ENCODE measurements at places on chromosomes 5 and 9.

- DNase-seq = no peak
Measured at GRCh38 chr5:54709096-54709495, 191.5 kb downstream of the SNX18 start.

- DNase-seq = no peak
Measured at GRCh38 chr9:27261517-27262211, 35.3 kb downstream of the EQTN start.

DNA sequence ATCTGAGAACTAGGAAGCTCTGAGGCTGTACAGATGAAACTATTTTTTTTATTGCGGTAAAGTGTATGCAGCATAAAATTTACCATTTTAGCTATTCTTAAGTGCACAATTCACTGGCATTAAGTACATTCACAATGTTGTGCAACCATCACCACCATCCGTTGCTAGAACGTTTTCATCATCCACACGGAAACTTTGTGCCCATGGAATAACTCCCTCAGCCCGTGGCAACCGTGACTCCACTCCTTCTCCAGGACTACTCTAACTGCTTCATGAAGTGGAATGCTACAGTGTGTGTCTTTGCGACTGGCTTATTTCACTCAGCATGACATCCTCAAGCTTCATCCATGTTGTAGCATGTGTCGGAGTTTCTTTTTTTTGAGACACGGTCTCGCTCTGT is 57.1 kb downstream of the COL23A1 start:
- no peak for DNase-seq

GRCh38 chr9:129558063-129558550 is 62.8 kb downstream of the C9orf50 start:
- DNase-seq = no peak

- DNase-seq = no peak
Measured at GRCh38 chr5:134114886-134115805, 665 bp downstream of the TCF7 start.

DNA sequence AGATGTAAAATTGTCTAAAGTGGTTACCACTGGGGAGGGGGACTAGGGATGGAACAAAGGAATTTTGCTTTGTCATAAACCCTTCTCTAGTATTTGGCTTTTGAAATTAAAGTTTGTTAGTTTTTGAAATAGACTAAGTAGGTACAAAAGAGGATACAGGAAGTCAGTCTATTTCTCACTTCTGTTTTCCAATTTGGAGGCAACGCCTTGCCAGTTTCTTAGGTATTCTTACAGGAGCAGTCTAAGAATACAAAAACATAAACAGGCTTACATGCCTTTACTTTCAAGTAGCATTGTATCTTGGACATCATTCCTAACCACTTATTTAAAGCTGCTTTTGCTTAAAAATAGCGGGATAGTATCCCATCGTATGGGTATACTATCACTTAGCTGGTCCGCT is 34.4 kb downstream of the ALG2 start:
- DNase-seq = no peak

- no peak for DNase-seq
Measured at GRCh38 chr9:35868933-35869332, 1.3 kb downstream of the OR13J1 start.

GRCh38 chr5:91384671-91385430 is 1.7 kb upstream of the ARRDC3 start:
- DNase-seq = no peak

- no peak for DNase-seq
Measured at GRCh38 chr5:10332301-10332700, 21.2 kb upstream of the MARCHF6 start.

DNA sequence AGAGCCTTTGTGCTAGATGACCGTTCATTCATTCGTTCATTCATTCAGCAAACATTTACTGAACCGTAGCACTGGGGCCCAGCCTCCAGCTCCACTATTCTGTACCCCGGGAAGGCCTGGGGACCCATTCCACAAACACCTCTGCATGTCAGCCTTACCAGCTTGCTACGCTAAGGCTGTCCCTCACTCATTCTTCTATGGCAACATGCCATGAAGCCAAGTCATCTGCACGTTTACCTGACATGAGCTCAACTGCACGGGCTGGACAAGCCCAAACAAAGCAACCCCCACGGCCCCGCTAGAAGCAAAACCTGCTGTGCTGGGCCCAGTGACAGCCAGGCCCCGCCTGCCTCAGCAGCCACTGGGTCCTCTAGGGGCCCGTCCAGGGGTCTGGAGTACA is 6.0 kb downstream of the CEL start:
- DNase-seq = no peak

GRCh38 chr9:118701985-118702384 is 667.2 kb downstream of the BRINP1 start:
- DNase-seq = no peak

DNA sequence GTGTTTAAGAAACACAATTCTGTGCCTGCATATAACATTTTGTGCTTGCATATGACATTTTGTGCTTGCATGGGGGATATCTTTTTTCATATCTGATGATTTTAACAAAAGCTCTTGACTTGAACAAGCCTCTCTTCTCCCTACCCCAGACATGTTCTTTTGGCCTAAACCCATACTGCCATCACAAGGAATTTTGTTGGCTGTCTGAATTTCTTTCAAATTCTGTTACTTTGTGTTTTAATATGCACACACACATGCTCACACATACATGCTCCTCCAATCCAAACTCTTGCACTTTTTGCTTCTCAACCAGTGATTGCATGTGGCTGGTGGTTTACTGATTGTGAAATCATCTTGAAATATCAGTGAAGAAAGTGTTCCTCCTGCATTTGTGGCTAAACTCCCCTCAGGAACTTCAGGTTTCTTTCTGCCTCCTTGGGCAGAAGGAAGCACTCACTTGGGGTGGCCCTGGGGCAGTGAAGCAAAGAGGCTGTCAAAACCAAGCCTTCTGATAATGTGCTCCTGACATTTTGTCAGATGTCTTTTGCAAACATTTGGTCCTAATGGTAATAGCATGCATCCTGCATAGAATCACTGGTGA is 377.2 kb upstream of the KLF4 start:
- DNase-seq = no peak

- DNase-seq = no peak
Measured at GRCh38 chr9:130732793-130733221, 39.2 kb downstream of the EXOSC2 start.

DNA sequence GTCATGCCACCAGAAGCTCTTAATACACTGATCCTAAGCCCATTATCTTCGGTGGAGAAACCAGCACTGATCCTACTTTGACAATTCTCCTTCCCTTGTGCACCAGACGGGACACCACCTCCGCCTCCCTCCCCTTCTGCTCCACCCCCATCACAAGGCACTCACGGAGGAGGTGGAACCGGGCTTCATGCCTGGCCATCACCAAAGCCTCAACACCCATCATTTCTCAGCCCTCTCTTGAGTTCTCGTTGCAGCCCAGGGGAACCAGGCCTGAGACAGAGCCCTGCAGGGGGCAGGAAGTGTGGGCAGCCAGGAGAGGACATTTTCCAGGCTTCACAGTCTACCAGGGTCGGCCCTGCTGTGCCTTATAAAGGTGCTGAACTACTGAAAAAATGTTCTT is 160.5 kb downstream of the GOLPH3 start:
- DNase-seq = no peak

GRCh38 chr5:82466986-82467561 is 188.9 kb upstream of the RPS23 start:
- DNase-seq = no peak

GRCh38 chr5:148938522-148938882 is 112.1 kb downstream of the ADRB2 start:
- DNase-seq = no peak

DNA sequence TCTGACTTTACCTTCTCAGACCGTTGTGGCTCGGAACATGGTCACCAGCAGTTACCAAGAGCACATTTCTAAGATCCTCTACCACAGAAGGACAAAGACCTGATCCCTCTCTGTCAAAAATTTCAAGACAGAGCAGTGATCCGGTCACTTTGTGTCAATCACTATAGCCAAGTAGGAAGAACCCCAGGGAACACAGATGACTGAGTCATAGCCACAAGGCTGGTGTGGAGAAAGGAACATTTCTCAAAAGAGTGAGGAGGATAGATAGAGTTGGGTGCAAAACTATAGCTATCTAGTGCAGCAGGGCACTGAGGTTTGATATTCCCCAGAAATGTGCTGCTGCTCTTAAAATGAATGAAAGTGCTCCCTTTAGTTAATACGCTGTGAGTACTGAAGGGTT is 130.7 kb upstream of the SMIM23 start:
- DNase-seq = no peak

DNA sequence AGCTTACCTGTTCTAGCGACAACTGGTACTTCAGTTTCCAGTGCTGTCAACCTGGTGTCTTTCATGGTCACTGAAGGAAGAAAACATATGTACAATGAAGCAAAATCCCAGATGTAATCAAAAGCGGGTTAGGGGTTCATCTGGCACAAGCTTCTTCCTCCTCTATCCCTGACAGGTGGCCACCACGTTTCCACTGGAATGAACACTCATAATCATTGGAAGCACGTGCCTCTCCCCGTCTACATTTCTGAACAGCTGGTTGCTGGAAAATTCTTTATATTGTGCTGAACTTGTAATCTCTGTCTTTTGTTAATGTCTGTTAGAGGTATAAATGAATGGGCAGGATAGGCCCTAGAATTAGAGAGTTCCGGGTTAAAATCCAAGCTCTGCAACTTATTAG is 9.4 kb downstream of the TSC1 start:
- no peak for DNase-seq

- peak; percentile 2 for DNase-seq
Measured at GRCh38 chr5:40834391-40834848, 602 bp downstream of the RPL37 start.

Data from stimulated activated CD8-positive, alpha-beta memory T cell treated with anti-CD3 and anti-CD28 coated beads, Interleukin-15, amount 100 ng/mL, for 1 hour (primary cell).